ENCODE measurements at places on chromosomes 16 and 17.

- no peak for DNase-seq
Measured at GRCh38 chr17:41394254-41394996, 3.0 kb downstream of the KRT31 start.

DNA sequence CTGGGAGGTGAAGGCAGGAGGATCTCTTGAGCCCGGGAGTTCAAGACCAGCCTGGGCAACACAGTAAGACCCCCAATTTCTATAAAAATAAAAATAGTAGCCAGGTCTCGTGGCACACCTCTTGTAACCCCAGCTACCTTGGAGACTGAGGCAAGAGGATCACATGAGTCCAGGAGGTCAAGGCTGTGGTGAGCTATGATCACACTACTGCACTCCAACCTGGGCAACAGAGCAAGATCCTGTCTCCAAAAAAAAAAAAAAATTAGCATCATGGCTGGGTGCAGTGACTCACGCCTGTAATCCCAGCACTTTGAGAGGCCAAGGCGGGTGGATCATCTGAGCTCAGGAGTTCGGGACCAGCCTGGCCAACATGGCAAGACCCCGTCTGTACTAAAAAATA, 6.7 kb upstream of the CBX2 start:
- no peak for DNase-seq

GRCh38 chr16:3640632-3641501, 13.6 kb upstream of the DNASE1 start:
- no peak for DNase-seq

DNA sequence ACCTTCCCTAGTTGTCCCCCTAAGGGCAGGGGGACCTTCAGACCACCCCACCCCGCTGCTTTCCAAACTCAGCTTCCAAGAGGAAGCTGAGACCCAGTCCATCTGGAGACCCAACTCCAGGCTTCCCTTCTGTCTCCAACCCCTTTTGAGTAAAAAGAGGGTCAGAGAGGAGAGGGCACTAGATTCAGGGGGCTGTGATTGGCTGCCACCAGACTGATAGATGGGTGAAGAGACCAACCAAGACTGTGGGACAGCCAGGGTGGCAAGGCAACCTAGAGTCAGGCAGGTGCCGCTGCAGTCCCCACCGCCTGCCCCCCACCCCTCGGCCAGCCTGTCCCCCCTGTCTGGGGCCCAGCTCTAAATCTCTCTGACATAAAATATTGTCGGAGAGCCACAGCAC, 92.5 kb downstream of the SDK2 start:
- peak; percentile 11 for DNase-seq

DNA sequence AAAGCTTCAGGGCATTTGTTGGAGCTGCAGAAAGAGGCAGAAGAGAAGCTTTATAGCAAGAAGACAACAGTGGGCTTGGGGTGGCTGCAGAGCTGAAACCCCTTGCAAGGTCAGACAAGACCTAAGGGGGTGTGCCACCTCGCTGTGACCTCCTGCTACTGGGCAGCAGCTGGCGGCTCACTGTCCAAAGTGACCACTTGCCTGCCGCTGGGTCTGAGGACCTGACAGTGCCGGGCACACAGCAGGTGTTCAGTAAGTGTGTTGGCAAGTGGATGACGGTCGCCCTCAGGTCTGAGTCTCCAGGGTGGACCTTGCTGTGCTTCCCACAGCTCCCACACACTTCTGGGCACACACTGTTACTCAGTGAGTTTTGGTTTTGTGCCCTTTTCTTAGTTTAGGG, 336.5 kb downstream of the C16orf95 start:
- DNase-seq, result no peak

DNA sequence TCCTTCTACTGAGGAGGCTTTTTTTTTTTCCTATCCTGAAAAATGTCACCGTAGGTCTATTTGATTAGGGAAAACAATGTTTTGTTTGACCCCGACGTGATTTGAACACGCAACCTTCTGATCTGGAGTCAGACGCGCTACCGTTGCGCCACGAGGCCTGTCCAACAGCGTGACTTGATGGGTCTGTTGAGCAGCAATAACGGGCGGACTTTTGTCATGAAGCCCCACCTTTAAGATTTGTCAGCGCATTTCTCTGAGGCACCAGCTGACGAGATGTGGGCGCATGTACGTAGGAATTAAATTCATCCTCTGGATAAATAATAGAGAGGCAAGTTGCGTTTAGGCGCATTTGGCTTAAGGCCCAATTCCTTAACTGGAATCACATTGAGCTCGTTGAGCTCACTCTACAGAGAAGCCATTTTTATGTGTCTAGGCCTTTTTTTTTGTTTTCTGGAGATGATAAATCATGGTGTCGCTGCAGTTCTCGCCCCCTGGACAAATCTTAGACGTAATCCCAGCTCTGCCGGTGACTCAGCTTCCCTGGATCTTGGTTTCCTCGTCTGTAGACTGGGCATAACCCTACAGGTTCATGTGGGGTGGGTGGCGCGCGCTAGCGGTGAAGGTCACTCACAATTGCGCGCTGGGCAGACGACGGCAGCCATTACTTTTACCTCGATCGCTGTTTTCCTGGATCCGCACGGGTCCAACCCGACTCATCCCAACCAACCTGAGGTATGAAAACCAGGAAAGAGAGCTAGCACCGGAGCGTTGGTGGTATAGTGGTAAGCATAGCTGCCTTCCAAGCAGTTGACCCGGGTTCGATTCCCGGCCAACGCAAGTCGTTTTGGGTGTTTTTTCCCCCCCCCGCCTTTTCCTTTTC, 10.6 kb upstream of the AURKB start:
- DNase-seq, result peak; percentile 88
